ENCODE measurements at places on chromosomes 4 and X.

GRCh38 chrX:49910344-49910743, 12.1 kb upstream of the CLCN5 start:
- DNase-seq = no peak

DNA sequence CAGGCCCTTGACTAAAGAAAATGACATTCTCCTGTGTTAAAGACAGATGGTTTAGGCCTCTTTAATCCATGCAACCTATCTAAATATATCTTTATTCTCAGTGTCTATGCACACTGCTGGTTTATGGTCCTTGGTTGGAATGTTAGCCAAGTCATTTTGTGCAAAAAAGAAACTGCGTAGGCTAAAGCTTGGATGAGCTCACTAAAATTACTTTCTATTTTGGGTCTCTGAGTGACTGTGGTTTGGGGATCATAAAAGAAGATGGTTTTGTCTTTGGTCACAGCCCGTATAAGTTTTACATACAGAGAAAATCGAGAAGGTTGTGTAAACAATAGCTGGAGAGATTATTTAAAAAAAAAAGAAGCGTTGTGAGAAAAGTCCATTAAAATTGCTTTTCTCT, 443.6 kb downstream of the UBE2NL start:
- no peak for DNase-seq

DNA sequence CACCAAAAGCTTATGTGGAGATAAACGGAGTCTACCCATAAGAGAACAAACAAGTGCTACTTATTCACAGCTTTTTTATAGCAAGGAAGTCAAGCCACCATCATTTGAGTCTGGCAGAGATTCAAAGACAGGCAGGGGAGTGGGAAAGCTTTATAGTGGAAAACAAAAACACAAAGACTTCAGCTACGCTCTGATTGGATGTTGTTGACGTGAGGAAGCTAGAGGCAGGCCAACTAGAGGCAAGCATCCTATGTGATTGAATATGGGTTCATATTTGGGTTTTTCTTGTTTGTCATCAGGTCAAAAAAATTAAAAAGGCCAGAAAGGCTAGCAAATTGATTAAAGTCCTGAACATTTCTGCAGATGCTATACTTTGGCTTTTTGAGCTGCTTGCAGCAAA, 719 bp upstream of the TCEAL4 start:
- DNase-seq = no peak

- DNase-seq = no peak
Measured at GRCh38 chr4:14743172-14743571, 259.1 kb upstream of the CPEB2 start.

DNA sequence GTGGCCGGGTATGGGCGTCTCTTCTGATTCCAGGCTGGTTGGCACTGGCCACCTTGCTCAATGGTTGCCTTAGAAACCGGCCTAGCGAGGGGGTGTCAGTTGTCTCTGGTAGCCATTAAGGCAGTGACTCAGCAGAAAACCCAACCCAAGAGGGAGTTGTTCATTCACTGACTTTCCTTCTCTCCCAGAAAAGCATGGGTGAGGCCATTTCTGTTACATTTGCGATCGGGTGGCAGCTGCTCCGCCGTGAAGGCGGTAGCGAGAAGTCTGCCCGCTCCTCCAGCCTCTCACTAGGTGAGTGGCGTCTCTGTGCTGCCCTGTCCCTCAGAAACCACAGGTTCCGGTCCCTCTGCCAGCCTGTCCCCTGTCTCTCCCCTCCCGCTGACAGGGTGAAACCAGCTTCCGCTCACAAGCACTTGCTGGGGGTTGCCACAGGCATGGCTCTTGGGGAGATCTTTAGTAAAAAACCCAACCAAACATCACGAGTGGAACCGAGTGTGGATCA, 17.4 kb downstream of the IRAK1 start:
- peak; percentile 27 for DNase-seq

- DNase-seq = no peak
Measured at GRCh38 chrX:70755850-70756249, 152.7 kb downstream of the TEX11 start.

DNA sequence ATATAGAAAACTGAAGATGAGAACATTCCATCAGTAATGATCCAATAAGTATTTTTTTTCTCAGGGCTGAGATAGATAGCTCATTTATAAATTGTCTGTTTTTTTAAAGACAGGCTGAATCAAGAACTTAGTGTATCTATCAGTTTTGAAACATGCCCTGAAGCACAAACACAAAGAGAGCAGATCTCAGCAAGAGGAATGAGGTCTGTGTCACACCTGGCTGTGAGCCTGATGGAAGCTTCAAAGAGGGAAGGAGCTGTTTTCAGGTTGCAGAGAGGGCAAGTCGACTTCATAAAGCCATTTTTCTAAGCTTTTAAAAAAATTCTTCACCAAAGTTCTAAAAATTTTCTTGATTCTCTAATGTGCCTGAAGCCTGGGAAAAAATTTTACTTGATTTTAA, 434.9 kb downstream of the PDGFC start:
- DNase-seq = no peak

GRCh38 chr4:163500586-163500985, 6.1 kb downstream of the TMA16 start:
- DNase-seq = no peak

- DNase-seq = peak; percentile 17
Measured at GRCh38 chr4:38805530-38806145, 1.0 kb upstream of the TLR1 start.
